ENCODE measurements at places on chromosomes 1 and 21.
A peak's percentile ranks its signal among the peaks of the same experiment; 100 is the strongest.

DNA sequence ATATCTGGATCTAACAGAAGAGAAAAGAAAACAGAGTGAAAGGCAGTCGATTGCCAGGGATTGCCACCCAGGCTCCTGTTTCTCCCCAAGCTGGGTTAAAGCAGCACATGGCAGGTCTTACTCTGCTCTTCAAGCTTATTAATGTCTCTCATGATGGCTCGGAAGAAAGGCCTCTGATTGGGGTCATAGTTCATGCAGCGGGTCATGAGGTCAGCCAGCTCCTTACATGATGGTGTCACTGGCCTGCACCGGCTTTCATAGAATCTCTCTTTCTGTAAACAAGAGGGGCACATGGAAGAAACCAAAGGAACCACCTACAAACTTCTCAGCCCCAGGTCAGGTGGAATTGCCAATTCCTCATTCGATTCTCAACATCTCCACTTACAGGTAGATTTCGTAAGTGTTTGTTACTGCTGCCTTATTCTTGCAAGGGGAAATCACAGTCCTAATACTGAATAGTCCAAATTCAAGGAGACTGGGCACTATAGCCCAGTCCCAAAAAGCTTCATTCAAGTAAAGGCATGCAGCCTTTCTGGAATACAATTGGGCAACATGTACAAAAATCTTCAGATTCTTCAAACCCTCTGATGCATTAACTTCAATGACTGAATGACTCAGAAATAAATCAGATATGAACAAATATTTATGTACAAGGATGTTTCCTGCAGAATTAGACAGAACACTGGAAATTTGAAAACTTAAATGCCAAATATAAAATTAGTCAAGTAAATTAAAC is 96.6 kb downstream of the RAVER2 start:
- DNase-seq = no peak

GRCh38 chr1:160639652-160640051 is 7.2 kb downstream of the SLAMF1 start:
- DNase-seq = peak; percentile 38

DNA sequence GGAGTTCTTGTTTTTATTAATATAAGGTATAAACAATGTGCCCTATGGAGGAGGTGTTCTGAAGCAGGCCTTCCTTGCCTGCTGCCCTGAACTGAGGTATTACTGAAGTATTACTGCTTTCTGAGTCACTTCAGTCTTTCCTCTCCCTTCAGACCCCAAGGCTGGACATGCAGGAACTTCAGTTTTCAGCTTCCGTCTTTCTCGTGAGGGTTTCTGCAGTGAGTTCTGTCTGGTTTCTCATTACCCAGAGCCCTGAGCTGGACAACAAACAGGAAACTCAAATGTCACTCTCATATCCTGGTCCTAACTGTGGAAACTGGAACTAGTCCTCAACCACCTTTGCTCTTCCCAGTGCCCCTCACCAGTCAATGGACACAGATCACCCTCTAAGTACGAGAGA is 46.8 kb downstream of the ELAVL4 start:
- no peak for DNase-seq

DNA sequence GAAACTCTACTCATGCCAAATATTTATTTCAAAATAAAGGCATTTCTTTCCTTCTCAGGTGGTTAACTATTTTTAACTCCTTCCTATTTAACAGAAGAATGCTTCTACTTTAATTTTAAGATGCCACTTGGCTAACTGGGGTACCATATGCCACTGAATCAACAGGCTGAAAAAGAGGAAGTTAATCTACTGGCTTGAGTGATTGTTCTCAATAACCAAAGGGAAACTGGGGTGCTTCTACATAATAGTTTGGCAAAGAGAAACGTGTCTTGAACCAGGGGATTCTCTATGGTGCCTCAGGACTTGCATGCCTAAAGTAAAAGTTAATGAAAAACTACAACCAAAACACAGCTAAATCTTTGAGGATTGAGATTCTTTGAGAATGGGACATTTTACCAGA is 142.6 kb downstream of the DENND1B start:
- no peak for DNase-seq

DNA sequence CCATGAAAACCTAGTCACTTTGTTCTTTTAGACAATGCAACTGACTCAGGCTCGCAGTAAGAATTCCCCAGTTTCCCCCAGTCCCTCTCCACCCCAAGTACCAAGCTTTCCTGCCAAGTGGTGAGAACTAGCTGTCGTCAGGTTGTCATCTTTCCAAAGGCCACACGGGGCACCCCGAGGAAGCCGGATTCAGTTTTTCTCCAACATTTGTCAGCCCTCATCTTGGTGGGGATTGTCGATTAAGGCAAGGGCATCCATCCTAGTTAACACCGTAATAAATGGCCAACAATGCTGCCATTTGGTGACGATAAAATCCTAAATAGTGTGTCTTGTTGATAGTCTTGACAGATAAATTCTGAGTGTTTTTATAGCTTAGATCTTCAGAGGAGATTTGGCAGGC is 55.9 kb upstream of the PROX1 start:
- no peak for DNase-seq

- no peak for DNase-seq
Observed at GRCh38 chr1:90486996-90487395, 230.1 kb downstream of the BARHL2 start.

DNA sequence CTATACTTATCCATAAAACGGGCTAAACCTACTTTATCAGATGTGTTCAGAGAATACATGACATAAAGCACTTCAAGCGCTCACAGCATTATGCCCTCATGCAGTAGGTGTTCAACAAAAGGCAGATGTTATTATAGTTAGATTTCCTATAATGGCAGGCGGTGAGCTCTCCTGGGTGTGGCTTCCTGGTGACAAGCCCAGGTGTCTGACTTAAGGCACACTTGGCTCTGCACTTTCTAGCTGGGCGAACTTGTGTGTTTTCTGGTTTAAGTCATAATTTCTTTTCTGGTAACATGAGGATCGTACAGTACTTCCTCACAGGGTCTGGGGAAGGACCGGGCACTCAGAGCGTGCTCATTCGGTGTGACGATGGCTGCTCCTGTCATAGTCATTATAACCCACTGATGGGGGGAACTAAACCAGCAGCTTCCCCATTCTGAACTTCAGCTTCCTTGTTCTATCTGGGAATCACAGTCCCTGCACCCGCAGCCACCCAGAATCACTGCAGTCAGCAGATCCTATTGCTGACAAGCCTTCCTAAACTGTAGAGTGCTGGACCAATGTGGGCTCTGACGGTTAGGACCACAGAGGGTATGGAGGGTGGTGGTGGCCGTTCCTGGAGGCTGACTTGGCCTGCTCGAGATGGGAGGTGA is 52.8 kb downstream of the IGSF21 start:
- no peak for DNase-seq

- no peak for DNase-seq
Observed at GRCh38 chr1:158037866-158038359, 44.5 kb downstream of the KIRREL1 start.

GRCh38 chr21:45297329-45297728 is 9.6 kb upstream of the POFUT2 start:
- DNase-seq = no peak

GRCh38 chr1:60133000-60133673 is 59.6 kb upstream of the C1orf87 start:
- DNase-seq = no peak

DNA sequence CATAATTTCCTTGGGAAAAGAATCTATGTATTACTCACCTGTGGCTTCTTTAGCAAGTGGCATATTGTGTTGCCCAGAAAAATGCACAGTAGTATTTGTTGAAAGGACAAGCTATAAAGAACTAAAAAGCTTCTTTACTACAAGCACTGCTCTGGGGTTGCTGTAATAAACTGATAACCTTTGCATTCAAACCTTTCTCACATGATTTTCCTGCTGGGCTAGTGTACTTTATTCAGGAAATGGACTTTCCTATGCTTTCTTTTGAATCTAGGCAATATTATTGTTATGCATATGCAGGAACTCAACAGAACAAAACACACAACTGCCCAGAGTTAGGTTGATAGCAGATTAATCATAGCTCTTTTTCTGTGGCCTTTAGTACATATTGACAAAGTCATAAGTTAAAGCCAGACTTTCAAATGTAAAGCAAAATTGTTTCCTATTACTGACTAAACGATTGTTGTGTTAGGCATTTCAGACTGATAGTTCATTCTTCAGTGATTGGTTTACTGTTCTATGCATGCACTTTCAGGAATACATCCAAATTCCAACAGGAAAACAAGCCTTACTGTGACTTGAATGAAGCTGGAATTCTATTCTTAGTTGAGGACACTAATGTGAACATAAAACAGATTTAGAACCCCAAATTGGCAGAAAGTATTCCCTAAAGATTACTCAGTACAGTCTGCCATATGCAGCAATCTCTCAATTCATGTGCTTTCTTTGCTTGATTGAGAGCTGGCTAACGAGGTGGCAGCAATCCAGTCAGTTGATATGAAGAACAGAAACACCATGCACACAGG is 564.3 kb upstream of the NEGR1 start:
- DNase-seq = no peak

GRCh38 chr1:157262422-157262821 is 124.2 kb upstream of the ETV3 start:
- DNase-seq = no peak

DNA sequence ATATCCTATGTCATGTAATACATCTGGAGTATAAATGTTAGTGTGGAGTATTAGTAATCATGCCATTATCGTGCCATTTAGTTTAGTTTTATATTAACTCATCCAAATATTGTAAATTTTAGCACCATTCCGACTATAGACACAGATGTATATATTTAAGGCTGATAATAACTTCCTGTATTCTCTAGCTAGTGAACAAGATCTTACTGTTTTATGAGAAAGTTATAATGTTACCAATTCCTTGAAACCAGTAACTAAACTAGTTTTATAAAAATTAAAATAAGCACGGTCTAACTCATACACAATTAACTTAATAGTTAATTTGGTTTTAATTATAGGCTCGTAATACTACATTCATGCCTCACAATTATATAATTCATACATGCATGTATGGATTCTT is 808.6 kb downstream of the USP25 start:
- DNase-seq = no peak

DNA sequence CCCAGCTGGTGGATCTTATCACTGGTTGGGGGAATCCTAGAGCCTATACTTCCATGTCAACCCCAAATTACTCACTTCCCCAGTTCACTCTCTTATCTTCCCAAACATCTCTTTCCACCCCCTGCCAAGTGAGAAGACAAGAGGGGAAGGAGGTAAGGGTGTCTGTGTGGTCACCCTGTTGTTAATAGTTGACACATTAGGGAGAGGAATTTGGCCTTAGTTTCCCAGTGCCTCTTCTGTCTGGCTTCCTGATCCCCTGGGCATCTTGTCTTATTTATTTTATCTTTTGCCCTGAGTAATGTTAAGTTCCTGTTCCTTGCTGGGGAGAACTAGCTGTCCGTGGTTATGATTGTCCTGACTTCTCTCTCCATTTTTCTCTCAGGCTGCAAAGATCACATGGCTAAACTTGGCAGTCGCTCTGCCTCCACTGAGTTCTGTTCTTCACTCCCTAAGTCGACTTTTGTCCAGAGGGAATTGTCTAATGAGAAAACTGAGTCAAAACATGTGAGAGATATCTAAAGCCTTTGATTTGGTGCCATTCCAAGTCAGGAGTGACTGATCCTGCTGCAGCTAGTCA is 157.1 kb upstream of the SYT6 start:
- no peak for DNase-seq

DNA sequence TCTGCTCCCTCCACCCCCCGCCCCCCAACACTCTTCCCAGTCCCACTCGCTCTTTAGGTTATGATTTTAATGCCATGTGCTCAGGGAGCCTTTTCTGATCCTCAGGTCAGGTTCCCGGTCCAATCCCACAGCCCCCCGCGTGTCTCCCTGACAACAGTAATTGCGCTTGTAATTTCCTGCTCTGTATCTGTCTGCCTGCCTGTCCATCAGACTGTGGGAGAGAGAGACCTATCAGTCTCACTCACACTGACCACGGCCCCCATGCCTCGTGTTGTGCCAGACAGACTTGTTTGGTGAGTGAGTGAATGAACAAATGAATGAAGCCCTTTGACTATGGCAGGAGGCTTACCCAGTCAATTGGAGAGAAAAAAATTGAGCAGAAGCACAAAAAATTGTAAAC is 50.8 kb upstream of the ECE1 start:
- DNase-seq = no peak

- no peak for DNase-seq
Observed at GRCh38 chr1:83766241-83766691, 232.7 kb downstream of the TTLL7 start.

Data from CD4-positive, alpha-beta T cell treated with Interleukin-17A for 4 hours (primary cell).